ENCODE measurements at places on chromosomes 12 and 14.

GRCh38 chr12:13203034-13203922 is 6.8 kb downstream of the EMP1 start:
- no peak for DNase-seq

- DNase-seq: no peak
Observed at GRCh38 chr14:59132796-59133494, 55.5 kb upstream of the DAAM1 start.

- DNase-seq: no peak
Observed at GRCh38 chr12:124713041-124713435, 145.6 kb upstream of the NCOR2 start.

DNA sequence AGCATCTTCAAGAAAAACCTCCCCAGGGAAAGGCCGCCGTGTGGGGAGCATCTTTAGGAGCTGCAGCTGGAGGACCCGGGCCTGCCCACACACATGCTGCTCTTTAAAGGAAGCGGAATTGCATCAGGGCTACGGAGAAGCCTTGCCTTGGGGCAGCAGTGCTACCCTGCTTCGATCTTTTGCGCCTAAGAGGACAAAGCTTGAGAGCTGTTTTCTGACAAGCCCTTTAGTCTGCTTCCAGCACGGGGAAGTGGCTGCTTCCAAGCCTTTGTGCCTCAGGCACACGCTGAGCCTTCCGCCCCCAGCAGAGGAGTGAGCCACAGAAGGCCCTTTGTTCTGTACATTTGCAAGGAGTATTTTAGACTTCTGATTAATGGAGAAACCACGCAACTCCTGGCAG is 31.5 kb downstream of the COA8 start:
- DNase-seq: no peak

DNA sequence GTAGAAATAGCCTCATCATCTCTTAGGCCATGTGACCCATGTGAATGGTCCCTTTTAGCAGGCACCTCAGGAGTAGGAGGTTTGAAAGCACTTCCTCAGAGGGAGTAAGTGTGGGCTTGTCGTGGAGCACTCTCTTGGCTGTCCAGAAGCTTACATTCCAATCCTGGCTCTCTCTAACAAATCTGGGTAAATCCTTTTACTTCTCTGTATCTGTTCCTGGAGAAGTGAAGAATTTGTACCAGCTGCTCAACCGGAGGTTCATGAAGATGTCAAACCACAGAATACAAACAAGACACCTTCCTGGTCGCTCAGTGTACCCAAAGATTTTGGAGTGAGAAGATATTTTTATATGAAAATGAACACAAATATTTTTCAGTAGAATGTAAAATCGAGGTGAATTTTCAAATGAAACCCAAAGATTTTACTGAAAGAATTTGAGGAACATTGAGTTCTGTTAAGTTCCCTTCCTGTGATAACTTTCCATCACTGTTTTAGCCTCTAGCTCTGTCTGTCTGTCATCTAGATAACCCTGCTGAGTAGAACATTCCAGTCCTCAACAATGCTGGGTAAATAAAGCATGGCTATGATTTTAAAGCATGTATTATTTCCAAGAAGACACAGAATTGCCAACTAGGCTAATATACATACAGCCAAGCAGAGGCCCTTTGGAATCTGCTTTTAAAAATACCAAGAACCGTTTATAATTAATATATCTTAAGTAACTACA is 263.9 kb upstream of the RGS6 start:
- DNase-seq: no peak

DNA sequence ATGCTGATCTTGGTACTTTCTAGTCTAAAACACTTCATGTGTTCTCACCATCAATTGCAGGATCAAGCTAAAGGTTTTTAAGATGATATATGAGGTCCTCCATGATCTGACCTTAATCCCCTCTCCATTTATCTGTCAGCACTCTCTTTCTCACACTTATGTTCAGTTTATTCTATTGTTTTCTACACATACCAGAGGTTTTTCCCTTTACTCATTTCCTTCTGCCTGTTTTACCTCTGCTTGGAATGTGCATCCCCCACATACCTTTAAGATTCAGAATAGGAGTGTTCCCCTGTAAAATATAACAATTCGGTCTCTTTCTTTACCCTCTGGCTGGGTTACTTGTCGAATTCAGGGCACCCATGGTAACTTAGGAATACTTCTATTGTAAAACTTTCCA is 219.1 kb upstream of the PKP2 start:
- no peak for DNase-seq

GRCh38 chr12:32089586-32089985 is 17.1 kb upstream of the BICD1 start:
- no peak for DNase-seq

DNA sequence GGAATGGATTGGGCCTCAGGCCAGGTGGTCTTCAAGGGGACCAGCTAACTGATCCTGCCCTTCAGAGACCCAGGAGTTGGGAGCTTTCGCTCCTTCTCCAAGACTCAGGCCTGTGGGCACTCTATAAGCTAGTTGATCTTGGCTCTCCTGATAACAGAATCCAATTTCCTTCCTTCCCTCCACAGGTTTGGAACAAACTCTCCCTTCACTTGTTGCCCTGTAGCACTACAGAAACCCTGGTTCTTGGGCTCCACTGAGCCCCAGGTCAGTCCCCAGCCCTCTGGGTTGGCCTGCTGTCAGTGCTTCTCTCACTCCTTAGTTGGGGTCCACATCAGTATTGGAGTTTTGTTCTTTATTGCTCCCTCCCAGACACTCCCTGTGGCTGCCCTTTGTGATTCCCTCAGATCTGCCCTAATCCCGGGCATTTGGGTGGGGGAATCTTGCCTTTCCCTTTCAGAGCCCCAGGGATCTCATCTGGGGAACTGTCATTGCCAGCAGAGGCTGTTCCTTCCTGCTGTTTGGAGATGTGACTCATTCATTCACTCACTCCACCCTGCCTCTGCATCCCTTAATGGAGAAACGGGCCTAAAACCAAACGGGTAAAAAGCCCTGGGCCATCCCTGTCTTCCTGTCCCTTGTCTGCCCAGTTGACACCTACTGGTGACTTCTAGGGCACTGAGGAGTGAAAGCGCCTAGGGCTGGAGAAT is 4.4 kb upstream of the GPD1 start:
- DNase-seq: no peak

Data from stimulated activated naive CD4-positive, alpha-beta T cell (primary cell).